ENCODE measurements at places on chromosomes 1 and 21.
A peak's percentile ranks its signal among the peaks of the same experiment; 100 is the strongest.

DNA sequence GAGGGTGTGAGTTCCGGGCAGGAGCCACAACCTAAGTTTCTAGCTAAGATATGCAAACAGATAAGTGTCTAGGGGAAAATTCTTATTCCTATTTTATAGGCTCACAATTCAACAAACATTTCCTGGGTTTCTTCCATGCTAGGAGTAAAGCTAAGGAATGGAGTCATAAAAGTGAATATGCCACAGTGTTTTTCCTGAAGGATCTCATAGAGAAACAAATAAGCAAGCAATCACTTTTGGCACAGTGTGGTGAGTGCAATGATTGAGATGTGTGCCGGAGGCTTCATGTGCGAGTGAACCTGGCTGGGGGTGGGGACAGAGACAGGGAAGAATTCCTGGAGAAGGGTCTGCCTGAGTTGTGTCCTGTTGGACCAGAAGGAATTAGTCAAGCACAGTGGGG is 147.4 kb downstream of the TENT5C start:
- no peak for DNase-seq

GRCh38 chr1:233113009-233113879 is 162.8 kb downstream of the NTPCR start:
- DNase-seq = peak; percentile 9

DNA sequence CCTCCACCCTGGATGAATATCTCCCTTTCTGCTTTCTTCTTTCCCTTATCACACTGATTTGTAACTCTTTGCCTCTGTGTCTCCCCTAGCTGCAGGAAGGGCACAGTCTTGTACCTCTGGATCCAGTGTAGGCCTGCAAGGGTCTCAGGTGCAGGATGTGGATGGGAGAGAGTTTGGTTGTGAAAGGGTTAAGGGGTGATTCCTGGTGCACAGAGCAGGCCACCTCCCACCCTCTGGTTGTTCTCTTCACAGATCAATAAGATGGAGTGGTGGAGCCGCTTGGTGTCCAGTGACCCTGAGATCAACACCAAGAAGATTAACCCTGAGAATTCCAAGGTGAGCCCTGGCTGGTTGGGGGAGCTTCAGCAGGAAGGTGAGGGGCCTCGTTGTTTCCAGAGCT is 15.1 kb downstream of the KDF1 start:
- DNase-seq = no peak

GRCh38 chr1:180278596-180279395 is 48.7 kb downstream of the LHX4 start:
- no peak for DNase-seq
